Pulmonary artery endothelial cell (primary cell): ENCODE measurements at places on chromosomes 11 and 22. TPM values are rescaled to one million over a fixed set of nuclear protein-coding genes. Genes with fewer than 3 reads are reported as not detected.

DNA sequence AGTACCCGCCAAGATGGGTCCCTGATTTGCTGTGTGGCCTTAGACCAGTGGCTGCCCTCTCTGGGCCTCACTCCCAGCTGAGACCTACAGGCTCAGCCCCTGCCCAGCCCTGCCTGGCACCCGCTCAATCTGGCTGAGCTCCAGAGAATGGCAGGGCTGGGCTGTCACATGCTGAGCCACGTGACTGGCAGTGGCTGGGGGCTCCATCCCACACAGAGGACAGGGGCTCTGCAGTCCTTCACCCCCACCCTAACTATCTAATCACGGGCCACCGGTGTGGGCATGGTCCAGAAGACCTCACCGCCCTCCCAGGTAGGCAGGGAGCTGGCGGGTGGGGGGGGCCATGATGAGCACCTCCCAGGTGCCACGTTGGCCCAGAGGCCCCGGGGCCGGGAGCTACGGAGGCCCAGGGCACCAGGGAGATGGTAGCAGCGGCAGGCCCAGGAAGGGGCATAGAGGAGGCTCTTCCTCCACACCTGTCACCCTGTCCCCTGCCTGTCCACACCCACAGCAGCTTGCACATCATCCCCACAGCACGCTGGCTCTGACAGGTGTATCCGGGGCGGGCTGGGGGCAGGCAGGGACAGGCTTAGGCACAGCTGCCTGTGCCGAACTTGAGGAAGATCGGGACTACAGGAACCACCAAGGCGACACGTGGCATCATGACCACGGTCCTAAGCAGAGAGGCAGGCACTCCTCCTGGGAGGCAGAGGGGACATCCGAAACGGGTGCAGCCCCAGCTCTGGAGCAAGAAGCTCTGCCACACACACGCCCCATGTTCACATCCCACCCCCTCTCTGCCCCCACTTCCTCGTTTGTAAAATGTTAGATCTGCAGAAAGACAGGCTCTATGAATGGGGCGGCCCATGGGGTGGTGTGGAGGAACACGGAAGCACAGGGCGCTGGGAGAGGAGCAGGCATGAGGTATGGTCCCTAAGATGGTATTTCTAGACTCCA, 1.5 kb upstream of the ALDH3B1 start:
- DNase-seq = no peak

DNA sequence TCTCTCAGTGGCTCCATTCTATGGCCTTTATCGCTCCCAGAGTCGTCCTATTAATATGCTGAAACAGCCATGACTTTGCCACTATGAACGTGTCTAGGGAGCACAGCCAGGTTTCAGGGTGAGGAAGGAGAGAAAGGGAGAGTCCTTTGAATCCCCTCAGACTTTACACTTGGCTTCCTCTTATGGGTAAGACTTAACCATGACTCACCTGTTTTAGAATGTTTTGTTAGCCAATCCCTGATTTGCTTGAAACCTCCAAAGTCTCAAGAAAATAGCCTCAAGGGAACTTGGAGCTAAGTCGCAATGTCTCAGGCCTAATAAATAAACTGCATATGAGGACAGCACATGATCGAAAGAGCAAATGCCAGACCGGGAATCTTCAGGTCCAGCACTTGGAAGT, 131.2 kb upstream of the RCN1 start:
- no peak for DNase-seq

DNA sequence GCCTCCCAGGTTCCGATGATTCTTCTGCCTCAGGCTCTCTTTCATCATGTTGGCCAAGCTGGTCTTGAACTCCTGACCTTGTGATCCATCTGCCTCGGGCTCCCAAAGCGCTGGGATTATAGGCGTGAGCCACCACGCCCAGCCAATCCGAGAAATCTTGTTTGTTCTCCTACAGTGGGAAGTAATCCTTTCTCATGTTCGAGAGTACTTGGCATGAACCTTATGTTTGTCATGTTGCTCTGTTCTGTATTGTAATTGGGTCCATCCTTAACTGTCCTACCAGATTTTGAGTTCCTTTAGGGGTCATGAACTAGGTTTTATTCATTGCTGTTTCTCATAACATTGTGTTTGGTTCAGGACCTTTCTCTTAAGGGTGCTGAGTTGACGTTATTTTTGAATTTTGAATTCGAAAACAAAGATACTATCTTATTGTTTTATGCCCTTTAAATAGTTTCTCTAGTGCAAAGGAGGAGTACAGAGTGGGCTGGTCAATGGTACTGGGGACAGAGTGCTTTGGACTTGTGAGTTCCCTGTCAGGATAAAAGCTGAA, 113.4 kb upstream of the RRM1 start:
- DNase-seq = no peak

DNA sequence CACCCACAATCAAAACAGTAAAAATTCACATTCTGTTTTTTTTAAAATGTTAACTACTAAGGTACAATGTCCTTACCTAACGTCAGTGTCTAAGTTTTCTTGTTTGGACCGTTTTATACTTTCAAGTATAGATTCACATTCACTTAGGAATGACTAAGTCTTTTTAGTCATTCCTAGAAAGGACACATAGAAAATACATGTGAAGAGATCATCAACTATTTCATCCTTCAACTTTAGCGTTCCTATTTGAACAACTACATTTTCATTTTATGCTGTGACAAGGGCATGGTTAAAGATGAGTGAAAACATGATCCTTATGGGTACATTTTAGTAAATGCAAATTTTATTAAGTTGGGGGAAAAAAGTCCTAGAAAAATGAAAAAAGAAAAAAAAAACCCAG, 62.8 kb downstream of the DDX10 start:
- no peak for DNase-seq

- DNase-seq = no peak
Measured at GRCh38 chr22:19513823-19514222, 10.4 kb downstream of the CLDN5 start.

- no peak for DNase-seq
Measured at GRCh38 chr11:69451289-69451688, 30.2 kb upstream of the LINC01488 start.

DNA sequence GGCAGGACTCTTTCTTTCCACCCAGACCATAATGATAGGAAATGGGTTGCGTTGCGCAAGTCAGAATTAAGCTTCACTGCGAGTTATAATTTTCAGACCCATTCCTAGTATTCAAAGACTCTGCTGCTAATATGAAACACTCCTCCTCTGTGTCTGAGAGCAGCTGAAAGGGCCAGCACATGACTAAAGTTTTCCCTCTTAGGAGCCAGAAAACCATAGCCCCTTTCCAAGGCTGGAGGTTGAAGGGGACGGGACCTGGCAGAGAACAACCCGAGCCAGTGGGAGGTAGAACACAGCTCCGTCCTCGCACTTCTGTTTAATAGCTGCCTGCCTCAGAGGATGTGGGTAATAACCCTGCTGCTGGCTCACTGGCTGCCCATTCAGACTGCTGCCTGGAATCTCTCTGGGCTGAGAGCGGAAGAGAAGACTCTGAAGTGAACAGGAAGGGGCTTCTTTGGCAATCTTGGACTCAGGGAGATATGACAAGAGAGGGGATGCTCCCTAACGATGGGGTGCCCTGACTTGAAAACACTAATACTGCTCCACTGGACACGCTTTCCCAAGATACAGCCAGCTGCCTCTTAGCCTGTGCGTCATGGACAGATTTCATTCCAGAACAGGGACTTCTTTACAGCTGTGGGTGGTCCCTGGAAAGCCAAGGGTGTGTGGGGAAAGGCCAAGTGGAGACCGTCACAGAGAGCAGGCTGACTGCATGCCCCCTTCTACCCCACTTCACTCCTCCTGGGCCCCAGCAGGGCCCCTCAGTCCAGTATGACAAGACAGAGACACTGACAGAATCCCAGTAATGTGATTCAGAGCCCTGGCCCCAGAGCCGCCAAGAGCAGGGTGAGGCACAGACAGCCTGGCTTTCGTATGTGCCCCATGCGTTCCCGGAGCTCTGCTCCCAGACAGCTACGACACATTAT, 156.9 kb downstream of the FEZ1 start:
- DNase-seq = no peak

DNA sequence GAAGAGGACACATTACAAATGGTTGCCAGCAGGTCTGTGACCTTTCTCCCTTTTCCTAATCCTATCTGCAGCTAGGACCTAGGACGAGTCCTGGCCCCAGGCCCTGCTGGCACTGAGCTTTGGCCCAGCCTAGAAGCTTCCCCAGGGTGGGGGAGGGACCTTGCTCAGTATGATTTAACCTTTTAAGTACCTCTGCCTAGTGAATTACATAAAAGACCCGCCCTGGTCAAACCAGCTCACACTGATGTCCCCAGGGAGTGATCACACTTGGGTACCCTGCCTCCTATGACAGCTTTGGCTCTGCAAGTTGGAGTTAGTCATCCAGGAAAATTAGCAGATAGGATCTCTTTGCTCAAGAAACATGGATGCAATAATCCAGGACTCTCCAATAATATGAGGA, 21.9 kb downstream of the ASCC2 start:
- no peak for DNase-seq

DNA sequence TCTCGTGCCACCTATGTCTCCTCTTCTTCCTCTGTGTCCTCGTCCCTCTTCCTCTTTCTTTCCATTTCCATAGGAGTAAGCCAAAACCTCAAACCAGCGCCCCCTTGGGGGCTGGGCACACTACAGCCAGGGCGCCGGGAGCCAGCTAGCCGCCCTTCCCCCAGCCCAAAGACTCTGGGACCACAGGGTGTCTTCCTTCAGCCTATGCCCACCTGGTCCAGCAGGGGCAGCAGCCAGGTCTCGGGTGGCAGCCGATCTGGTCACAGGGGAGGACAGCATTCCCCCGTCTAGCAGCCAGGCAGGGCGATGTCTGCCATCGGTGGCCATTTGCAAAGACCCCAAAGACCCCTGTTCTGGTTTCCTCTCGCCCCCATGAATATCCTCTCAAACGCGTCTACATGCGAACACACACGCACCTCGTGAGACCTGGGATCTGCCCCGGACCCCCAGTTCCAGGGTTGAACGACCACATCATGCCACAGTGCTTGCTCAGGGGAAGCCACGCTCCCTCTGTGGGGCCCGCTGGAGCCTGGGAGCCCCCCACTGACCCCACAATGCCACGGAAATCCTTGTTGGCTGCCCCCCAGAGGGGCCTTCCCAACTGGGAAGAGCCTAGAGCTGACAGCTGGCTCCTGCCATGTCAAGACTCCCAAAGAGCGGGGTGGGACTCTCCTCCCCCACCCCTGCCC, 546.0 kb upstream of the CCDC179 start:
- no peak for DNase-seq

GRCh38 chr22:32728291-32728690, 73.2 kb upstream of the TIMP3 start:
- no peak for DNase-seq

GRCh38 chr11:64925536-64926436, 1.3 kb downstream of the PPP2R5B start:
- no peak for DNase-seq

GRCh38 chr11:12161137-12161536, 50.7 kb downstream of the MICAL2 start:
- DNase-seq = no peak

DNA sequence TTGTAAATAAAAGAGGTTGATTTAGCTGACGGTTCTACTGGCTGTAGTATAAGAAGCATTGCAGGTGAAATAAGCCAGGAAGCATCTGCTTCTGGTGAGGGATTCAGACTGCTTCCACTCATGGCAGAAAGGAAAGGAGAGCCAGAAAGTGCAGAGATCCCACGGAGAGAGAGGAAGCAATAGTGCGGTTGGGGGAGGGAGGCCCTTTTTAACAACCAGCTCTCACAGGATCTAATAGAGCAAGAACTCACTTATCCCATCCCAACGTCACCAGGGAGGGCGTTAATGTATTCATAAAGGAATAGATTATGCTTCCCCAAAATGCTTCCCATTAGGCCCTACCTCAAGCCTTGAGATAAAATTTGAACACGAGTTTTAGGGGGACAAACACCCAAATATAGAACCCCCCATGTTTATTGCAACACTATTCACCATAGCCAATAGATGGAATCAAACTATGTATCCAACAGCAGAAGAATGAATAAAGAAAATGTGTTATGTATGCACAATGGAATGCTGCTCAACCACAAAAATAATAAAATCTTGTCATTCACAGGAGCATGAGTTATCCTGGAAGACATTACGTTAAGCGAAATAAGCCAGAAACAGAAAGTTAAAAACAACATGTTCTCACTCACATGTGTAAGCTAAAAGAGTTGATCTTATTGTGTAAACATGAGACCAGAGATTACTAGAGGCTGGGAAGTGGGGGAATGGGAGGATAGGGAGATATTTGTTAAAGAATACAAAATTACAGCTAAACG, 908.3 kb upstream of the ANO3 start:
- DNase-seq = no peak

DNA sequence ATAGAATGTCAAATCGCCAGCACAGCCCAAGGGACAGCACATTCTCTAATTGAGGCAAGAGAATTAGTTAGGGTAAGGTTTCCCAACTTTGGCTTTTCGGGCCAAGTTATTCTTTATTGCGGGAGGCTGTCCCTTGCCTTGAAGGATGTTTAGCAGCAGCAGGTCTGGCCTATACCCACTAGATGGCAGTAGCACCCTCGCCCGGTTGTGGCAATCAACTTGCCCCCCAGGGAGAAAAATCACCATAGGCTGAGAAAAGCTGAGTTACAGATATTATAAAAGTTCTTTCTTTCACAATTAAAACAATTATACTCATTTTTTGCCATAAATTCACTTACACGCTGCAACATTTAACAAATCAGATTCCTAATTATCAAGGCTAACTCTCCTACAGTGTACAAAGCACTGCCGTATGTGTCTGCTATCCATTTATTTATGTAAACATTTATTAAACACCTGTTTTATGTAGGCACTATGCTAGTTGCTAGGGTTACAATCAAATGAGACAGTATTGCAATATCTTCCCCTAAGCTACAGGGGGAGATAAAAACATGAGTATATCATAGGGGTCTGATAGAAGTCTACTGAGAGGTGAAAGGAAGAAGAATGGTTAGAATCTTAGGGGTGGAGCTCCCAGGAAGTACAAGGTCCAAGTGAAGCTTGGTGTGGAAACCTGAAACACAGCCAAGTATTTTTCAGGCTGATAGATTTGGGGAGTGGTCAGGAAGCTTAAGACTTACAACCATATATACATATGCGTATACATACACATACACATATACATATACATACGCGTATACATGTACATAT, 452.3 kb downstream of the RAB38 start:
- DNase-seq = no peak

- no peak for DNase-seq
Measured at GRCh38 chr22:42743501-42743991, 22.9 kb upstream of the A4GALT start.

DNA sequence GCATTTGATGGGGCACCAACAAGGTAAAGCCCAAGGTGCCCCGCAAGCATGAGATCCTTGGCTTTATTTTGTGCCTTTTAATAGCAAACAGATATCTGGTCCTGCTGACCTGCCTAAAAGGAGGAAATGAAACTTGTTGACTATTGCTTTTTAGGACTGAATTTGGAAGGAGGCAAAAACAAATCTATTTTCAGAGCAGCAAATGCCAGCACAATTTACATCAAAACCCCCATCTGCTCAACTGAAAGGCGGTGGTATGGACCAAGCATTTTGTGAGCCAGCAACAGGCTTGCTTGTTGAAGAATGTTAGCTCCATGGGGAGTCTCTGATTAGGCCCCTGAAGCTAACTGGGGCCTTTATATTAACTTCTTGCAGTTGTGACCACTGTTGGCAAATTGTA, 192.6 kb upstream of the E2F8 start:
- DNase-seq = no peak

MS4A6E gene
- not detected in 2 replicates for total RNA-seq

PRAME gene
- total RNA-seq = not detected in 2 replicates

BRSK2 gene
- 0.20 TPM in 1 of 2 replicates, not detected in the other for total RNA-seq

PHLDB1 gene
- 67.0 and 79.3 TPM in 2 replicates for total RNA-seq

STARD10 gene
- total RNA-seq = 41.7 and 42.3 TPM in 2 replicates

P2RY6 gene
- total RNA-seq = 0.13 TPM in 1 of 2 replicates, not detected in the other

CCDC188 gene
- 4.5 and 10.0 TPM in 2 replicates for total RNA-seq
